ENCODE measurements at places on chromosomes 1 and 21.

GRCh38 chr1:8189931-8190483, 127.9 kb upstream of the SLC45A1 start:
- DNase-seq, result no peak

GRCh38 chr21:45484318-45484717, 57.9 kb downstream of the SLC19A1 start:
- no peak for DNase-seq

DNA sequence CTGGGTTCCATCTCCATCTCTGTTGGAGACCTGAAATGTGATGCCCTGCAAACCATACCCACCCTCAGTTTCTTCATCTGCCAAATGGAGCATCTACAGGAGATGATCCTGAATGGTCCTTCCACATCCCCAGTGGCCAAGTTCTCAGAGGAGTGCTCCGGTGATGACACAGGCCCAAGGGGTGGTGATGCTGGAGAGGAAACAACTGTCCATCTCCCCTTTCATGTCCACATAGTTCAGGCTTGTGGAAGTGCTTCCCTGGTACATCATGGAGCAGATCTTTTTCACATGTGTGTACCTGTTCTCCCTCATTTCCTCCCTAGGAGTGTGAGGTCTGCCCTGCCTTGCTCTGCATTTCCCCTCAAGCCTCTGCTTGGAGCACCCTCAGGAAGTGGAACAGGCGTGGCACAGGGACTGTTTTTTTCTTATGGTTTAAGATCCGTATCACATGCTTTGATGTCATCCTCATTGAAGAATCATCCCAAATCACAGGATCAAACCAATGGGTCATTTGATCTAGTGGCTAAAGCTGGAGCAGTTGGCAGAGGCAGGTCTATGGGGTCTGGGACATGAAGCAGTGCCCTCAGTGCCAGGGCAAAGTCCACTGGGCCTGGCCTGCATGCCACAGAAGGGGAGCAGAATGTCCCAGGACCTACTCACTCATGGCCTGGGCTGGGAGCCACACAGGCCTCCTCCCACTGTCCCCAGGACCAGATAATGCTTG, 8.2 kb upstream of the TRIM63 start:
- no peak for DNase-seq

DNA sequence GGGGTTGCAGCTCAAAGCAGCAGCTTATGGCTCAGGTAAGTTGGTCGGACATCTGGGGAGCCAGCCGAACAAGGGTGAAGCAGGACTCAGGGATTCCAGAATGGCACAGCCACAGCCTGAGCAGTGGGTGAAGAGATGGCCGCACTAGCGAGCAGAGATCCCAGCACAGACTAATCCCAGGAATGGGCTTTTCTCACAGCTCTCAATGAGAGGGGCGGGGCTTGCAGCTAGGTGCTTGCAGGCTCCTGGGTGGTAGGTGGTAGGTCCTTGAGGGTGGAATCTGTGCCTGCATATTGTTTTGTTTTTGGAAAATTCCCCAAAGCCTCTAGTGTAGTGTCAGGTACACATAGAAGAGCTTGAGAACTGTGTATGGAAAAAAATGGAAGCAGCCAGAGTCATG, 9.0 kb downstream of the KIAA0040 start:
- DNase-seq, result no peak

DNA sequence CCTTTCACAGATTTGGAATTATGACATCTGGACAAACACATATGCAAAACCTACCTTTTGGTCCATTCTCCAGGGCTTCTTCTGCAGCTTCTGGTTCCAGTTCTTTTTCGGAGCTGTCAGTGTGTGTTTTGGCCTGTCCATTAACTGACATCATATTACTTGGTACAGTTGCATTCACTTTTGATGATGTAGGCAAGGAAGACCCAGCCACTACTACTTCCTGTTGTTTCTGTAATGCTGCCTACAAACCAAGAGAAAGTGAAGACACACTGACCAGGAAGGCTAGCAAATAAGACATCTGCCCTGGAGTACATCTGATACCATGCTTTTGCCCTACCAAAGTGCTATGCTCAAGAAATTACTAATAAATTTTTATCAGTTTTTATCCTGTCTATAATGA, 31.9 kb downstream of the ACBD3 start:
- DNase-seq, result no peak

DNA sequence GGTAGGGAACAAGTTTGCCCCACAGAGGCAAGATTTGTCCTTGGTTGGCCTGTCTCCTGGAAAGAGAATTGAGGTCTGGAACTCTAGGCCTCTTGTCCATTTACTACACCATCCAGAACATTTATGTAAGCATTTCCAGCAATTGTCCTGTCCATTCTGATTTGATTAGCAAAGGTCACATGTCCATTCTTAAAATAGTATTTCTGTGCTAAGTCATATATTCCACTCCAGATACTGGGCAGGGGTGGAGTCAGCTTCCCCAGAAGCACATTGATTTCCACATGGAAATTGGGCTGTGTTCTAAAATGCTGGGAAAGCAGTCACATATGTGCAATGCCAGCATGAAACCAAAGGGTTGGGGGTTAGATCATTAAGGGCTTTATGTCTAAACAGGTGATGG, 21.5 kb upstream of the FMN2 start:
- no peak for DNase-seq

- DNase-seq, result peak; percentile 60
These were observed 85.9 kb downstream of the TM2D1 start for GRCh38 chr1:61638911-61639605.

- no peak for DNase-seq
These were observed 98.6 kb downstream of the NAV1 start for GRCh38 chr1:201637282-201638079.

GRCh38 chr1:162497104-162497722, 405 bp upstream of the UHMK1 start:
- no peak for DNase-seq

GRCh38 chr1:182884872-182885271, 45.7 kb downstream of the DHX9 start:
- no peak for DNase-seq

DNA sequence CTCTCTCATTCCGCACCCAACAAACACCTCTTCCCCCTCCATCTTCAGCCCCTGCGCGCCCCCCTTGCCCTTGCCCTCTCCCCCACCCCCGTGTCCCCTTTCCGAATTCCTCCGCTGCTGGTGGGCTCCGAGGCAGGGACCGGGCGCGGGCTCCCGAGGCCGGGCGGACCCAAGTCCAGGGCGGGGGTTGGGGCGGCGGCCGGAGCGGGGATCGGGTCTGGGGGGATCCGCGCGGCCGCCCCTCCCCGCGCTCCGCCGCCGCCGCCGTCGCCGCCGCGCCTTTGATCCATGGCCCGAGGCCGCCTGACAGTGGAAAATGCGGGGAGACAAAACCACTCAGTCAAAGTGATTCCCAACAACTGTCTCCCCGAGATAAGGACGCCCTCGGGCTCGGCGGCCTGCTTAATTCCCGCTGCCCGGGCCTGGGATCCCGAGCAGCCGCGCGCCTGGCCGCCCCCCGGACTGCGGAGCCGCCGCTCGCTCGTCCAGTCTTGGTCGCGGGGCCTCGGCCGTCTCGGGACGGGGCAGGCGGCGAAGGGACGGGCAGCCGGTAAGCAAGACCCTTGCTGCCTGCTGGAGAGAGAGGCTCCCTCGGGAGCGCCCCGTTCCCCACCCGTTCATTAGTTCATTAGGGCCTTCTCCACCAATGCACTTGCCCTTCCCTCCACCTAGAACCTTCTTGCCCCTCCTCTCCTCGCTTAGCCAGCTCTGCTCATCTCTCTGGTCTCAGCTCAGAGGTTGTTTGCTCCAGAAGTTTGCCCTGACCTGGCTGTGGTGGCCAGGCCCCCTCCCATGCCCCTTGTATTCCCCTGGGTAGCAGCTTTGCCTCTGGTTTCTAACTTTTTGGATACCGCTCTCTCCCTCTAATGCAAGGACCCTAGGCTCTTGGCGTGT, 86.4 kb downstream of the PAX7 start:
- no peak for DNase-seq

DNA sequence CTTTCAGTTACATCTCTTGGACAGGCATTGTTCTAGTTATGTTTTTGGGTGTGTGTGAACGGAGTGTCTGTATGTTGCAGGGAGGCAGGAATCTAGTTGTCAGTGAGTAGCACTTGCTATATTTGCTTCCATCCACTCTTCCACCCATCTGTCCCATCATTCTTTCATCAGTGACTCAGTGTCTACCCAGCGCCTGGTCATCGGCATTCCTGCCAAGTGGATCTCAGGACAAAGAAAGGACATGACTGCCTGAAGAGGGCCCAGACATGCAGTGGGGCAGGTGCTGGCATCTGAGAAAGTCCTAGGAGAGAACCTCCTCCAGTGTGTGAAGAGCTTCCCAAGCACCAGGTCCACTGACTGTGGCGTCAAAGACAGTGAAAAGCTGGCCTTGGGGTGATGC, 27.3 kb upstream of the MAGOH start:
- DNase-seq, result no peak

DNA sequence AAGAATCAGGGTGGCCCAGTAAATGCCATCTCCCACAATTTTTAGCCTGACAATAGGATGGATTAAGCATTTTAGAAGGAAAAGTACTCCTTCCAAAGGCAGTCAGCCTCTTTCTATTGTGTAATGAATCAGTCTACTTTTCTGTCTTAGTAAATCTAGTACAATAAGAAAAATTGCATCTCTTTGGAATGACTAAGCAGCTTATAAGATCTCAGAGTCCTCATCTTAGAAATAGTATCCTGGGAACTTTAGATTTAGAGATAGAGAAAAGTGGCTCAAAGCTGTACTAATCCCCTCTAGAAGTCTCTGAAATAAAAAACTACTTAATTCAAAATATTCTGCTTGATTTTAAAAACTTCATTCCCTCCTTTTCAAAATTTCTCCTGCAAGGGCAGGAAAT, 81.4 kb downstream of the SLC44A5 start:
- no peak for DNase-seq

DNA sequence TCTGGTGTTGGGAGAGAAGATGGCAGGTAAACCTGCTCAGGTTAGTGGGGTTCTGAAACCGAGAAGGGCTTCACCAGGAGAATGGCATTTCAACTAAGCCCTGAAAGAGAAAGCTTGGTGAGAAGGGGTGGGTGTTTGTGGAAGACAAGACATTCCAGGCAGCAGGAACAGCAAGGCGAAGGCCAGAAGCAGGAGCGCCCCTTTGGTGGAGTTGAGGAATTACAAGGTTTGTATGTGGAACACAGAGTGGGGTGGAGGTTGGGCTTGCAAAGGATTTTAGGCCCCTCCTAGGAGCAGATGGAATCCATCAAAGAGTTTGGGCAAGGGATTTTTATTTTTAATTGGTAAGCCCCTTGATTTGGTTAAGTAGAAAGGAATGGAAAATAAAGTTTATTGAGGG, 24.8 kb upstream of the ELOA start:
- peak; percentile 14 for DNase-seq

DNA sequence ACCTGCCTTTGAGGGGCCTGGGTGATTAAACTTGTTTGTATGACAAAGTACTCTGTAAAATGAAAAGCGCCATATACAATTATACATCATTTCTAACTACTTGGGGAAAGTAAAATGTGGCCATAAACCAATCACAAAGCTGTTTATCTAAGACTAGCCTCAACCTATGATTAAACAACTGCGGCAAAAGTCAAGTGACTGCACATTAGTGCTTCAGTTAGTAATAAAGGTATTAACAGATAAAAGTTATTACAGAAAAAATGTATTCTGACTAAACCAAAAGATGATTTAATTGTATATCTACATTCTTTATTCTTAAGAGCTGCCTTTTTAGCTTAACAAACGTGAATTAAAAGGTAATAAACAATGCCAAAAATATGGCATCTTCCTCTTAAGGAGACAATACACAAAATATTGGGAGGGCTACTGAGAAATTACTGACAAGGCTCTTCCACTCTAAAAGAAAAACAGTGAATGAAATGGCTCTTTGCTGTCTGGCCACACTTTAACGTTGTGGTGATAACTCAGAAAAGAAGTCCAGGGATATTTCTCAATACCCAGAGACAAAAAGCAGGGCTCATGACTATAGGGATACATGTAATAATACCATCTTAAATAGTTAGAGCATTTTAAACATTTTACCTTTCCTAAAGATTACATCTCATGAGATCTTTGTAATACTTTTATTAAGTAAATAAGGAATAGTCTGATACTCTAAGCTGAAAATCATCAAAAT, 8.6 kb downstream of the ARHGAP29 start:
- no peak for DNase-seq

- DNase-seq, result no peak
These were observed 8.6 kb downstream of the E2F2 start for GRCh38 chr1:23522244-23522982.

DNA sequence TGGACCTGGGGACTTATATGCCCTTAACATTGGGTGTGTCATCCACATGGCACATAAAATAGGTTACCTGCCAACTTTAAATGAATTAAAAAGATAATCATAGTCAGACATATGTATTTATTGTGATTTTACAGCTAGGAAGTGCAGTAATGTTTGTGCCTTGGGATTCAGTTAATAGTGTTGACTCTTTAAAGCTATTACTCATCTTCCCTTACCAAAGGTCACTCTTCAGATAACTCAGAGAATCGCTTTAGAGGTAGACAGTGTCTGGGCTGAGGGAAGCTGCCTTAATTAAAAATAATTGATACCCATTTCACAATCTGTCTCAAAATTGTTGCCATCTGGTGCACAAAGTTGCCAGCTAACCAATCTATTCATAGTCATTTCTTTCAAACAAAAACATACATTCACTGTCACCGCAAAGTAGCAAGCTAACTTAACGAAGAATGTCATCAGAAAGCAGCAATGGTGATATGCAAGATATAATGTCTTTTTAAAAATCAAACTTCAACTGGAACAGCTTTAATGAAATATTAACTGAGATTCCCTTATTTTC, 3.0 kb upstream of the KRTAP15-1 start:
- DNase-seq, result no peak

DNA sequence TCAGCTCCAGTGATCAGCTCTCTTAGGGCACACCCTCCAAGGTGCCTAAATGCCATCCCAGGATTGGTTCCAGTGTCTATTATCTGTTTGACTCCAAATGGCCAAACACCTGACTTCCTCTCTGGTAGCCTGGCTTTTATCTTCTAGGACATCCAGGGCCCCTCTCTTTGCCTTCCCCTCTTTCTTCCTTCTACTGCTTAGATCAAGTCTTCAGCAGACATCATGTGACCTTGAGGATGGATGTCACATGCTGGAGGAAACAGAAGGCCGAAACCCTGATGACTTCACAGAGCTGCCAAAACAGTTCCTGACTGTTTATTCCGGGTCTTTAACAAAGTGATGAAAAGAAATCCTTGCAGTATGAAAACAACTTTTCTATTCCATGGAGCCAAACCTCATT, 24.4 kb upstream of the WDR26 start:
- no peak for DNase-seq

GRCh38 chr1:178644308-178645120, 80.5 kb upstream of the RALGPS2 start:
- DNase-seq, result peak; percentile 1

GRCh38 chr1:235087906-235088305, 40.7 kb downstream of the TOMM20 start:
- DNase-seq, result no peak

DNA sequence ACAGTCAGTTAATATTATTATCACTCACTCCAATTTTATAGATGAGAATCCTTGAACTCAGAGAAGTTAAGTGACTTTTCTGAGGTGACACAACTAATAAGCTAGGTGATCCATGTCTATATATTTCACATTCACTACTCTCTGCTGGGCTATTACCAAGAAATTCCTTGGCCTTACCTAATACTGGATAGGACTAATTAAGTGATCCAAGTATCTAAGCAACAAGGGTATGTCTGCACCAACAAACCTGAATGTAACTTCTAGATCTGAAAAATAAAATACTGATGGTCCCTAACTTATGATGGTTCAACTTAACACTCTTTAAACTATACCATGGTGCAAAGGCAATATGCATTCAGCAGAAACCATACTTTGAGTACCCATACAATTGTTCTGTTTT, 14.8 kb upstream of the CASQ2 start:
- DNase-seq, result no peak
